Cardiac septum (tissue), 1 donor: ENCODE measurements at places on chromosomes 2 and 18.

- DNase-seq, result no peak
These were observed 85.3 kb downstream of the ACVR1 start for GRCh38 chr2:157790780-157791179.

DNA sequence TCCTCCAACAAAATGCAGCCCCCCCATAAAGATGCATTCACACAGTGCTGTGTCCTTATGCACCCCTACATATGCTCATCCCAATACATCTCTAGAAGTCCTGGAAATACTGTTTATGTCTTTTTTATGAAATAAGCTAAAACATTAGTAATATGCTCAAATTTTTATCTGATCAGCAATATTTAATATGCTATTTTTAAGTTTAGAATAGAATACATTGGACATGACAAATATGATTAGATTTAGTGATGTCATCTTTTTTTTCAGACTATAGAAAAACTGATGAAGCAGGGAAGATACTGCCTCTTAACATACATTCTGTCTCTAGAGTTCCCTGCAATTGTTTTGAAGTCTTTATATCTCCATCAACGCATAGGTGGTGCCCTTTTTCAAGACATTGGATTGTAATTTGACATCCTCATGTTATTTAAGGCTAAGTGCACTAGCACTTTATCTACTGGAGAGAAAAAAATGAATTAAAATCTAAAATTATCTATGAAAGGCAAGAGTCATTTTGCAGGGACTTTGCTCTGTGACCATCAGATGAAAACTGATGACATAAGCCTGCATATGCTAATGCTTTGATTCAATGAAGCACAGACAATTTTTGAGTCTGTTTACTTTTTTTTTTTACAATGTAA lies 395.3 kb downstream of the LPIN1 start:
- no peak for DNase-seq

DNA sequence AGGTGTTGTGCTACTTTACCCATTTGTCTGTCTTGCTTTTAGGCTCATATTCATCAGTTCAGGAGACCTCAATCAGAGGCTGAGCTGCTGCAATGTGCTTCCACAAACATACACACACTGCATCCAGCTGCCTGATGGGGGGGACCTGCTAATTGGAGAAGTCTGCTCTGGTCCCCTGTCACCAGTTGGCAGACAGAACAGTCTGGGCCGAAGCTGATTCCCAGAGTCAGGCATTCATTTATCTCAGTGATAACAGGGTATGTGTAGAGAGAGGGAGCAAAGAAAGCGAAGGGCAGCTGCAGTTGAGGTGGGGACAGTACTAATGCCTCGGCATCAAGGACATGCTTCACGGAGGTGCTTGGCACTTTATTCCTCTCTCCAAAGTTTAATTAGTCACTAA lies 584.3 kb upstream of the PIK3C3 start:
- no peak for DNase-seq

DNA sequence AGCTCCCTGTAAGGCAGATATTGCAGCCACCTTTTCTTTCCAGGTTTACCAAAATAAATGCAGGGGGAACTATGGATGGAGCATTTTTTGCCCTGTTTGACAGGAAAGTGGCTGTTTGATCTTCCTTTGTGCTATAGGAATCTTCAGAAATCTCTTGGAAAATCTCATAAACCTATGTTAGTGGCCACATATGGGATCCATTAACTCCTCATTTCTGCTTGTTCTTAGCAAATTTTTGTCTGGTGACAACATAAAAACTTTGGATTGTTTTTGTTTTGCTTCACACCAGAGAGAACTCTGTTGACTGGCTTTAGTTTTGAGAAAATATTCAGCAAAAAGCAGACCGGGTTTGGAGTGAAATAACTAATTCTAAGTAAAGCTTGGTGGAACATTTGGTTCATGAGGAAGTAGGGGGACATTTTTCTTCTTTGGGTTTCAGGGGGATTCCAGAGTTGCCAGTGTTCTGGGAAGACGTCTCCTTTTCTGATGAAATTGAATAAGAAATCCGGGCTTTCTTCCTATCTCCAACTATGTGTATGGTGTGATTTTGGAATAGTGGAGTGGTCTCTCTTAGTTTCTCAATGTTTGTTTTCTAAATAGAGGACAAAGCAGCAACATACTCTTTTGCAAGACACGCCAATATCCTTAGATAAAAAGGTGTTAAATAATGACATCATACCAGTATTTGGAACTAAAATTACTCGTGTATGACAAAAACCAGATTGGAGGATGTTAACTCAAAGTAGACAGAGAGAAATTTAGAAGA lies 174.4 kb downstream of the ICOS start:
- DNase-seq, result no peak

- no peak for DNase-seq
These were observed 8.8 kb downstream of the RTP5 start for GRCh38 chr2:241877989-241878970.

GRCh38 chr2:20198001-20198400 lies 26.9 kb downstream of the SDC1 start:
- DNase-seq, result no peak
